ENCODE measurements at places on chromosomes 6 and 20.

DNA sequence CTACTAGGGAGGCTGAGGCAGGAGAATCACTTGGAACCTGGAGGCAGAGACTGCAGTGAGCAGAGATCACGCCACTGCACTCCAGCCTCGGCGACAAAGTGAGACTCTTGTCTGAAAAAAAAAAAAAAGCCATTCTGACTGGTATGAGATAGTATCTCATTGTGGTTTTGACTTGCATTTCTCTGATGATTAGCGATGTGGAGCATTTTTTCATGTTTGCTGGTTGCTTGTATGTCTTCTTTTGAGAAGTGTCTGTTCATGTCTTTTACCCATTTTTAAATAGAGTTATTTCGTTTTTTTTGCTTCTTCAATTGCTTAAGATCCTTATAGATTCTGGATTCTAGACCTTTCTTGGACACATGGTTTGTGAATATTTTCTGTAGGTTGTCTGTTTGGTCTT lies 103.5 kb upstream of the SIM1 start:
- no peak for DNase-seq

GRCh38 chr20:62210496-62210855 lies 9.6 kb downstream of the HRH3 start:
- DNase-seq: peak; percentile 78

DNA sequence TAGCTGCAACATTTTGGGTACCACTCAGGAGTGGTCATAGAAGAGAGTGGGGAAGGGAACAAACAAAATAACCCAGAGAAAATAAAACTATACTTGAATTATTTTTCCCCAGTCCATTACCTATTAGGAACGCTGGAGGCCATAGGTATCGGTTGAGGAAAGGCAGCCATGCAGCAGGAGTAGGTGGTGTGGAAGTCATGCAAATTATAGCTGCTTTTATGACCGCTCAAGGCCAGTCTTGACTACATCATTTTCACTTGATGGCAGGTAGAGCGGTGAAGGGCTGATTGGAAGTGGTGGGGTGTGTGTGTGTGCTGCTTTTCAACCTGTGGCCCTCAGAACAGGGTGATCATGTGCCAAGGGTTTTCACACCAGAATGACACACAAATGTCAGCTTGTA lies 36.5 kb upstream of the KIF13A start:
- DNase-seq: no peak

DNA sequence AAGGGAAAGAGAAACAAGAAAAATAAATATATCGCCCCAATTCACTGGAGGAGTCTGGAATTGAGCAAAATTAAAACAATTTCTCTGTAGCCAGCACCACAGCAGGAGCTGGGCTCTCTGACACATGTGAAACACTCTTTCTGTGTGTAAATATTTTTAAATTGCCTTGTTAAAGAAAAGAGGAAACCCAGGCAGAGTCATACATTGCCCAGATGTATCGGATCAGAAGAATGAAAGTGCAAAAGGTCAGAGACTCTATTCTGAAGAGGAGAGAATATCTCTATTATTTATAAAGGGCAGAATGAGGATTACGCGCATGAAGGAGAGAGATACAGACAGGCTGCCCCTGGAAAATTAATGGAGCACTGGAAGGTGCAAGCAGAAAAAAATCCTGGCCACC lies 127.0 kb upstream of the MAN1A1 start:
- no peak for DNase-seq

GRCh38 chr6:15460110-15460727 lies 202.6 kb downstream of the DTNBP1 start:
- no peak for DNase-seq

DNA sequence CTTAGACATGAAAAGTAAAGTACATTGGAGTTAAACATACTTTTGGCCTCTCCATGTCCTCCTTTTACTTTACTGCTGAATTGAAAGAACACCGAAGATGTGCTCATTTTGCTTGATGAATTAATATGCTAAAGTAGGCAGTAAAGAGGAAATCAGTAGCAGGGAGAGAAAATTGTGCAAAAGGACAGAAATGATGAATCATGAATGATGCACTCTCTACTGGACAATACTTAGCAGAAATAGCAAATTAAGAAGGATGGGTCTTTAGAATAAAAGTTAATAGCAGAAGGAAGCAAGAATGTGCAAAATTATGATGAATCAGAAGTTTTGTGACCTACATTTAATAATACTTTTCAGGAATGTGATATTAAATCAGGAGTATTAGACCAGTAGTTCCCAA lies 8.4 kb upstream of the SPINT3 start:
- DNase-seq: no peak

DNA sequence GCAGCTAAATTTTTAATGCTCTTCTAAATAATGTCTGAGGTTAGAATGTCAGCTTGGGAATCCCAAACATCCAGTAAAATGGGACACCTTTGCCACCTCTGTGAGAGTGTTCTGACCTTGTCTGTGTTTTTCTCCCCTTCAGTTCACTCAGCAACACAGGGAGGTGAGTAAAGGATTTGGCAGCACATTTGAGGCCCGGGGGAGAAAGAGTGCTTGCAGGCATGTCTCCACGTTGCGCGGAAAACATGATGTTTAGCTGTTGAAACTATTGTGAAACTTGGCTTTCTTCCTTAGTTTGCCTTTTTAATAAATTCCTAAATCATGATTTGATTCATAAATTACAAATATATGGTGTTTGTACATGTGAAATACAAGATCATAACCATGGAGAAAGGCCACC lies 707.8 kb upstream of the FLRT3 start:
- no peak for DNase-seq

GRCh38 chr20:1776681-1777475 lies 118.3 kb upstream of the SIRPA start:
- peak; percentile 45 for DNase-seq
